ENCODE measurements at places on chromosomes 6 and 20.

DNA sequence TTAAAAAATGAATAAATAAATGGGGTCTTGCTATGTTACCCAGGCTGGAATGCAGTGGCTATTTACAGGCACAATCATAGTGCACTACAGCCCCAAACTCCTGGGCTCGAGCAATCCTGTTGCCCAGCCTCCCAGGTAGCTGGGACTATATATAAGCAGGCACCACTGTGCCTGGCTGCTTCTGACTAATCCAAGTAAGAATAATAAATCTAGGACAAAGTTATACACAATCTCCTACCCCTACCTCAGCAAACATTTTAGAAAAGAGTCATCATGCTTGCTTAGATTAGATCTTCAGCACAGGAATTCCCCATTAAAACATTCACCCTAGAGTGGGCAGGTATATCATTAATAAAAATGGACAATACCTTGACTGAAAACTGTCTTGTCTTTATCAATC is 124.6 kb downstream of the REV3L start:
- no peak for DNase-seq

DNA sequence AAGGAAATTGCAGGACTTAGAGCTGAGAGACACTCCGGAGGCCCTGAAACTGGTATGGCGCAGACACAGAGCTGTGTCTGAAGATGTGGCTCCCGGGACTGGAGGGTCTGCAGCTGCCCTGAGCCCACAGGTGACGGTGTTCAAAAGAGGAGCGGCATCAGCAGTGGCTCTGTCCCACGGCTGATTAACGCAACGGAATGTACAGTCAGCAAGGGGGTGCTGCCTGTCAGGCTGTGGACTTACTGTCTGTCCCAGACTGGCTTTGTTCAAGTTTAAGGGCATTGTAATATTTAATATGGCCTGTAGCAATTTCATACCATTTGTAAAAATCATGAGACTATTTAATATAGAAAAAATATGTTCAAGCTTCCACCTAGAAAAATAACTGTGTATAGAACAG is 228.0 kb upstream of the TAB2 start:
- no peak for DNase-seq

DNA sequence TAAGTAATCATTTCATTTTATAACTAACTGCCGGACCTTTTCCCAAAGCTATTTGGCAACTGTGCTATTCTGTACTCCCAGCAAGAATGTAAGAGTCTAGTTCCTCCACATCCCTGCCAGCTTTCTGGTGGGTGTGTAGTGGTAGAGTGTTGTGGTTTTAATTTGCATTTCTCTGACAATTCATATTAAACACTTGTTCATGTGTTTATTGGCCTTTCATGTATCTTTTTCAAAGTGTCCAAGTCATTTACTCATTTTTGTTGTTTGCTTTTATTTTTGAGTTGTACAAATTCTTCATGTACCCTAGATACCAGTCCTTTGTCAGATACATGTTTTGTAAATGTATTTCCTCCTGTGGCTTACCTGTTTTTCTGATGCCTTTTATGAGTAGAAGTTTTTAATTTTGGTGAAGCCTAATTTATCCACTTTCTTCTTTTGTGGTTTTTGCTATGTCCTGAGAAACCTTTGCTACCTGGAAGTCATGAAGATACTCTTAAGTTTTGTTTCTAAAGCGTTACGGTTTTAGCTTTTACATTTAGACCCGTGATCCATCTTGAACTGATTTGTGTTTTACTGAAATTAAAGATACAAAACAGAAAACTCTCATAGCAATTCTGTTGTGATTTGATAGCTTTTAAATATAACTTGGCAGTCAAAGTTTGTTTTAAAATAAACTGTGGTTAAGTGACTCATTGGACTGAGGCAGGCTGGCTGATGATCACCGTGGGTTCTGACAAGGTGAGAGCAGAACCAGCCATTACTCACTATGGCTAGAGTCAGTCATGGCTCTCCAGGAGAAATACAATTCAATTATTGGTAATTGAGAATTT is 8.0 kb downstream of the MYLIP start:
- DNase-seq = peak; percentile 67

- no peak for DNase-seq
Measured at GRCh38 chr6:3723966-3724365, 27.5 kb downstream of the PXDC1 start.

GRCh38 chr20:58713801-58714339 is 21.3 kb downstream of the NPEPL1 start:
- peak; percentile 2 for DNase-seq

DNA sequence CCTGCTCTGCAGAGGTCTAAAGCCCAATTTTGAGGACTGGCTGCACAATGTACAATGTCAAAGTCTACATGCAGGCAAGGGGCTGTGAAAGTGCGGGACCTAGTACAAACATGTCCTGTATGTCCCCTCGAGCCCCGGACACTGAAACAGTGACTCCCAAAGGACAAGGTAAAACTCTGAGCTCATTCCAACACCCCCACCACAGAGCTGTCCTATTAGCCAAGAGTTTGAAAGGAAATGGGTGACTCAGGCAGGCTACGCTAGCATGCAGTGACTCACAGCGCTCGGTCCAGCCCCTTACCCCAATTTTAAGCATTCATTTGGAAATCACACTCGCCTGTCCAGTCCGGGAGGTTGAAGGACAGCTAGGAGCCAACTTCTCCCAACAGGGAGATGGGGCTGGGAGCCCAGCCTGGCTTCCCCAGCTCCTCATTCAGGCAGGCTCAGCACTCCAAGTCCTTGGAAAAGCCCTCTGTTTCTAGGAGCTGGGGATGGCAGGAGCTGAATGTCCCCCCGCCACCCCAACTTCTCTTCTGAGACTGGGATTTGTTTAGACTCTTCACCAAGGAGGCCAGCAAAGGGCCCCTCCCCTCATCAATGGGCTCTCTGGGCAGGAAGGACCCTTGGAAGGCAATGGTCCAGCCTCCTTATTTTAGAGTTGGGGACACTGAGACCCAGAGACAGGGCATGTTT is 3.9 kb downstream of the SDC4 start:
- no peak for DNase-seq

DNA sequence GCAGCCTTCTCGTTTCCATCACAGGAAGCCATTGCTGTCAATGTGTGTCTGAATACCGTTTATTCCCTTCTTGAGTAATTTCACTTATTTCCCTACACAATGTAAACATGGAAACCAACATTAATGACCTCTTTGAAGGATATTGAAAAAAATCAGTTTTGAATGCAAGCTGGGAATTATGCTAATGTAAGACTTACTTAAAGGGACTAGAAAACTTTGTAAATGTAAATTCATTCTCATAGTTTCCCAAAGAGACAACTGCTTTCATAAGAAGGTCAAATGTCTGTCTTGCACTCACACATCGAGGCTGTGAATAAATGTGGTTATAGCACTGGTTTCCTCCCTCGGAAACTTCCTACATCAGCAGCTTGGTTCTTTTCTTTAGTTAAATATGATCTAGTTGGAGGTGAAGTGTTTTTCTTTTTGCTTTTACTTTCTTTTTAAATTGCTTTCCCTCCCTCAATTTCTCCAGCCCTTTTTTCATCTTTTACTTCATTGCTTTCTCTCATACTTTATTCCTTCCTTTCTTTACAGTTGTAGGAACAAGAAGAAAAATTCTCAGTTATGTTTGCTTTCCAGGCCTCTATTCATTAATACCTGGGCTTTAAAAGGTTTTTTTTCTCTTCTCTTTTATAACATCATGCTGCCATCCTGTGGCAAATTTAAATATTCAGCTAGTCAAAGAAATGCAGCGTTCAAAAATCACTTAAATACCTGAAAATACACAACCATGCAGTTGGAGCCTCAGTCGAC is 108.3 kb downstream of the TNFAIP3 start:
- peak; percentile 44 for DNase-seq

- DNase-seq = no peak
Measured at GRCh38 chr6:154602296-154602695, 91.8 kb upstream of the CNKSR3 start.

DNA sequence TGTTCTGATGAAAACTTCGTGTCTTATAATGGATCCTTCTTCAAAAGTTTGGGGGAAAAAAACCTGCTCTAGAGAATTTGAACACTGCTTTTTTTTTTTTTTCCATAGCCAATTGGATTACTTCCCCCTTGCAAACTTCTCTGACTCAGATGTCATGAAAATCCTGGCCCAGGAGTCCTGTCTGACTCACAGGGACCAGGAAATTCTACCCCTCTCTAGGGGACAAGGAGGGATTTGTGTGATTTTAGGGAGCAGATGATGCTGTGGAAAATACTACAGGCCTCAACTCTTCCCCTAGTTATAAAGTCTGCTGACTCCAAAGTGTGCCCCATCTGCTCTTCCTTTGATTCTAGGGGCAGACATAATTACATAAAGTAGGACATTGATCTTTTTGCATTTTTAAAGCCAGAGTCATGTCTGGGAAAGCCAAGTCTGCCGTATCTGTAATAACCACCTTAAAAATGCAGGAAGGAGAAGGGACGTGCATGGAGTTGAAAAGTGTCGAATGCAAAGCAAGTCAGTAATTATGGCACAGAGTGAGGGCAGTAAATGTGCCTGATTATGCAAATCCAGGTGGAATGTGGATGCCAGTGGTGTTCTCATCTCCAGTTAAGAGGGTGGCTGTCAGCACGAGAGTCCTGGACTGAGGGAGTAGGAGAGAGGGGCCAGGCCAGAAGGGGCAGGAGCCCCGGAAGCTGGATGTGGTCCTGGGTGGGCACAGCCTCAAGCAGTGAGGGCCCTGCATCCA is 144.3 kb upstream of the SULF2 start:
- DNase-seq = no peak

DNA sequence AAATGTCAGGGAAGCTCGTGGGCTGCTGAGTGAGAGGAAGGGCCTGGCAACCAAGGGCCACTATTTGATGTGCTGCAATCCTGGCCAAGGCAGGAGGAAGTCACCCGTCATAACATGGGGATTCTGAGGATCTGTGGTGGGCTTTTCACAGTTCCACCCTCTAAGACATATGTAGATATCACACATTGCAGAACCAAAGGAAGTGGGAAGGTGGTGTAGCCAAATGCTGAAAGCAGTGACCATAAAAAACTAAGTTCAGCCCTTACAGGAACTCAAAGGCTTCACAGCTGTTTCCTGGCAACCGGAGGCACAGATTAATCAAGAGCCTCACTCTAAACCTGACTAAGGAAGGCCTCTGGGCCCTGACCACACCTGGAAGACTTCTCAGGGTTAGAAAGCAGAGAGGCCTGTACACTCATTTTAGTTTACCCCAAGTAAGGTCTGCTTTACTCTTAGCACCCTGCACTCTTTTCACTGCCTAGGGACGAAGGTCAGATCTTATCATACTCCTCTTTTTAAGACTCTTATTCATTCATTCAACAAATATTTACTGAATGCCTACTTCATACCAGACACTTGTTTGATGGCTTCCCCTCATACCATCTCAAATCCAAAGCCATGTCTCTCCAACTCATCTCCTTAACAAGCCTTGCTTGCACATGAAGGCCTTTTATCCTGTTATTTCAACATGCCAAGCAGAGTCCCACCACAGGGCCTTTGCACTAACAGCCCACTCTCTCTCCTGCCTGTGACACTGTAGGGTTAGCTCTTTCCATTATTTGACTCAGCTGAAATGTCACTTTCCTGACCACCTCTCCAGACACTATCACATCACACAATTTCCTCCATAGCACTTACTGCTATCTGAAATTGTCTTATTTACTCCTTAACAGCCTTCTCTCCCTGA is 2.6 kb downstream of the UBE2V1 start:
- DNase-seq = peak; percentile 44

DNA sequence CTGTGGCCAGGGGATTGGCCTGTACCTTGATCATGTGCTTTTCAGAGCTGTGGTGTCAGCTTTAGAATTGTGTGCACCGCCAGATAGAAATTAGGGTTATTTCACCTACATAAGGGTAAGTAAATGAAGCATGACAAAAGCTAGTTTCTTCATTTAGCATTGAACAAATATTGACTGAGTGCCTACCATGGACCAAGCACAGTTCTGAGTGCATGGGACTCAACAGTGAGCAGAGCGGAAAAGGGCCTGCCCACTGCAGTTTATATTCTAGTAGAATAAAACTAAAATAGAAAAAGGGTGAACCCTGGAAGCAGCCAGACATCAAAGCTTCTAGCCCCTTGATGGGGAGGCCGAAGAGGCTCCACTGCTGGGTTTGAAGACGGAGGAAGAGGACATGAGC is 25.6 kb downstream of the ECT2L start:
- no peak for DNase-seq

- no peak for DNase-seq
Measured at GRCh38 chr6:87180105-87180728, 24.9 kb downstream of the ZNF292 start.

GRCh38 chr20:33445881-33446625 is 2.5 kb upstream of the SNTA1 start:
- DNase-seq = no peak

DNA sequence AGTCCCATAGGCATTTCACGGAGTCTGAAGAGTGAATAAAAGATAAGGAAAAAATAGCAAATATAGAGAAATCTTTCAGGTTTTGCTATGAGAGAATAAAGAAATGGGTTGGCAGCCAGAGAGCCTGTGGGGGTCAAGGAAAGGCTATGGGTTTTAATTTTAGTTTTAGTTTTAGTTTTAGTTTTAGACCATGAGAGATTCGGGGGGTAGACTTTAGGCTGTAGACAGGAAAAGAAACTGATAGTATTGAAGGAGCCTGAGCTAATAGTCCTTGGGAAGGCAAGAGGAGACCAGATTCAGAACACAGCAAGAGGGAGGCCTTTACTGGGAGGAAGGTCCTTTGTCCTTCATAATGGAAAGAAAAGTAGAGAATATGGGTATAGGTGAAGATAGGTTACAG is 19.3 kb downstream of the DOP1A start:
- DNase-seq = no peak

- DNase-seq = no peak
Measured at GRCh38 chr20:1150218-1150617, 31.8 kb downstream of the PSMF1 start.

DNA sequence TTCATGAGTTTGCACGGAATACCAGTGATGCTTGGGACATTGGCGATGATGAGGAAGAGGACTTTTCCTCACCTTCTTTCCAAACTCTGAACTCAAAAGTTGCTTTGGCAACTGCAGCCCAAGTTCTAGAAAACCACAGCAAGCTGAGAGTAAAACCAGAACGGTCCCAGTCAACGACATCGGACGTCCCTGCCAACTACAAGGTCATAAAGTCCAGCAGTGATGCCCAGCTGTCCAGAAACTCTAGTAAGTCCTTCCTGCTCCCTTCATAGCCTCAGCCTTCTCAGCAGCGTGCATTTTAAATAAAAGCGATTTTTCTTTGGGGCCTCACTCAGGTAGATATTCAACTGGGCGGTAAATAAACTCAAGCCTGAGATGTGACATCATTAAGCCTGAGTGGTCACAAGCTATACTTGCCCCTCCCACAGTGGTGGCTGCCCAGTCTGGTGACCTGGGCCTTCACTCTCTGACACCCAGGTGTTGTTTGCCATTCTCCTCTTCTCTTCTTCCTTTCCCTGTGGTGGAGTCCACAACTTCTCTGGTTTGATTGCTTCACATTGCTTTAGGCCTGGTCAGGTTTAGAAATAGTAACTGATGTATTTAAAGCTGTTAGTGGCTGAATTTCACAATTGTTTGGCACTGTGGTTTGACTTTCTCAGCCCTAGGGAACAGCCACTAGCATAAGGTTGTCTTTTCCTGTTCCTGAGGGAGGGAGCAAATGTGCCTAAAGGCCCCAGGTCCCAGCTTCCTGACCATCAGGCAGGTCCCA is 21.6 kb upstream of the TMEM217 start:
- no peak for DNase-seq
